COR-L47 (cell line): ENCODE measurements at places on chromosomes 5 and 9.

DNA sequence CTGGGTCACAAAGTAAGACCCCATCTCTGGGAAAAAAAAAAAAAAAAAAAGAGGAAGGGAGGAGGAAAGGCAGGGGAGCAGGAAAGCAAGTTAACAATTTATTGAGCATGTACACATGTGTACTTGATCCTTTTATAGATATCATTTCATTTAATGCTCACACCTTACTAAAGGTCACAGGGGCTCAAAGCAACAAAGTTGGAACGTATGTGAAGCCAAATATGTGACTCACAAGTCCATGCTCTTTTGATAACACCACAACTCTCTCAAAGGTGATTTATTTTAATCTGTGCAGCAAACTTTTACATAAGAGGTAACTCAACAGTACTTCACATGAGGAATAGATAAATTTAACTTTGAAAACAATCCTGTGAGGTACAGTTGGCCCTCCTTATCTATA, 34.4 kb upstream of the DTWD2 start:
- DNase-seq, result no peak

GRCh38 chr9:126397056-126397455, 70.4 kb downstream of the MVB12B start:
- DNase-seq, result no peak

GRCh38 chr5:31217446-31217845, 24.0 kb downstream of the CDH6 start:
- DNase-seq, result no peak

DNA sequence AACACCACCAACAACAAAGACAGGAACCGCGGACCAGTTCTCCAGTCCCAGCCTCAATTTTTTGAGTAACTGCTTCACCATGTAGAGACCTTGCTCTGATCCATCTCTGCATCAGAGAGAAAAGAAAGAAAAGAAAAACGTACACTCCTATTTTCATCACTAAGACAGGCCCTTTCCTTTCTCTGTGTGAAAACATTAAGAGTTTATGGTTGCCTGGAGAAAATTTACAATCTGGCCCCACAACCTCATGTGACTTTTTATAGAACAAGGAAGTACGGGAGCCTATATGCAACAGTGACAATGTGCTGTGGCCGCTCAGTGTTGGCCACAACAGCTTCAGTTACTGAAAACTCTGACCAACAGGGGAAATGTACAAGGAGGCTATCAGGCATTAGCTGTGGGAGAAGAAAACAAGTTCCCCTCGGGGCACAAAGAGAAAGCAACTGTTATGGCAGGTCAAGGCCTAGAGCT, 272.9 kb upstream of the PTGER4 start:
- no peak for DNase-seq

DNA sequence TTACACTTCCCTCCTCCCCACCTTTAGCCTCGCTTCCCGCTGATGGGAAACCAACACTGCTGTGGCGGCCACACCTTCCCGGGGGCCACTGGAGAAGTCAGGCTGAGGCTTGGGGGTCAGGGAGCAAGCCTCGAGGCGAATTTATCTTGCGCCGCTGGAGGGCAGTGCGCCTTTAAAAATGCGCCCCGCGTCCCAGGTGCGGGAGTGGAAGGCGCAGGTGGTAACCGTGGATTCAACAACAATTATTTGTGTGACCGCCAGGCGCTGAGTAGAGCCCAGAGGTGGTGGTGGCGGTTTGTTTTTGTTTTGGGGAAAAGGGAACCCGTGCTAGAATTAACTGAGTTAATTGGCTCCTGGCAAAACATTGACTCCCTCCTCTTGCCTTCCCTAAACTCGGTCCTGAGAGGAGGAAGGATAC, 1.1 kb downstream of the CFAP77 start:
- DNase-seq, result peak; percentile 90

DNA sequence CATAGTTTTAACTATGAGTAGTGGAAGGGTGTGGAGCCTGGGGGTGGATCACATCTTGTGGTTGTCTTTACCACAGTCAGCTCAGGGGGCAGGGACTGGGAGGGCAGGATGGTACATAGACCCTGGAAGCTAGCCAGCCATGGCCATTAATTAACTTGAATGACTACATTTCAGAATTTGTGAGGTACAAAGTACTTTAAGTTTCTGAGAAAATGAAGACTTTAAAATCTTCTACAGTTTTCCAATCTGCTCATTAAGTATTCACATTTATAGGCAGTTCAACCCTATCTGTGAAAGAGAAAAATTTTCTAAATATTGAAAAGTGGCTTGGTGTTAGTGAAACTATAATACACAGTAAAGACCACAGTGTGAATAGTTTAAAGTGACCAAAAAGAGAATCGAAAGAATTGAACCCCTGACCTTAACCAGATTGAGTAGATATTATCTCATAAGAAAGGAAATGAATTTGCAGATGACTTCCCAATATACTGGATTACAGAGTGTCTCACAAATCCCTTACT, 234.2 kb upstream of the MEF2C start:
- peak; percentile 1 for DNase-seq

GRCh38 chr5:165616490-165617405, 2111.3 kb downstream of the MAT2B start:
- no peak for DNase-seq

- no peak for DNase-seq
Observed at GRCh38 chr9:98031935-98032334, 24.6 kb upstream of the NANS start.

DNA sequence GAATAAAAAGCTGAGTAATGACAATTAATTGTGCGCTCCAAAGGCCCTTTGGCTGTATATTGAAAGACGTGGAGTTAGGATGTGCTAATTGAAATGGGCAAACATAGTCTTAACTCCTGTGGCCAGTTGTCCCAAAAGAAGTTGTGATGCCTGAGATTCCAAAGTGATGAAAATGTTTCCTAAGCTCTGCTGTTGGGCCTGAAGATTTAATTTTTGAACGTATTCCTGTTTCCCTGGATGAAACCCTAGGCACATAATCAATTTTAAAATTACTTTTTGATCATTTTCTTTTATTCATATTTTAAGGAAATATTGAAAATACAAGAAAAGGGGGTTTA, 87.9 kb downstream of the PRDM6 start:
- no peak for DNase-seq
